CD4-positive, alpha-beta T cell treated with Interferon gamma for 1 hour (primary cell): ENCODE measurements at places on chromosomes 13 and 19.

GRCh38 chr19:27777726-27778125, 1435.2 kb downstream of the UQCRFS1 start:
- DNase-seq = no peak

- DNase-seq = no peak
Observed at GRCh38 chr19:23946569-23946968, 31.9 kb downstream of the ZNF726 start.

DNA sequence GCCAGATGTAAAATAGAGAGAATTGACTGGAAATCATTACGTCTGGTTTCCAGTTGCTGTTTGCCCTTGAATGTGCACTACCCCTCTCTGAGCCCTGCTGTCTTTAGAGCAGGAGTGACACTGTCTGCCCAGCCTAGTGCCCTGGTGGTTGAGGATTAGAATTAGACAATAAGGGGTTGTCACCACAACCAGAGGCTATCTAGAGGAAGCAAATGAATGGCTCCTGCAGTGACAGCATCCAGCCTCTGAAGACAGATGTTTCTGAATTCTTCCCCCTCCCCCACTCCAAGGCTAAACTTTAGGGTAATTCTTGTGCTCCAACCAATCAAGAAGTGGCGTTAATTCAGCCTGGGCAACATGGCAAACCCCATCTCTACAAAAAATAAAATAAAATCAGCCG, 2.0 kb downstream of the RAB8A start:
- DNase-seq = no peak

DNA sequence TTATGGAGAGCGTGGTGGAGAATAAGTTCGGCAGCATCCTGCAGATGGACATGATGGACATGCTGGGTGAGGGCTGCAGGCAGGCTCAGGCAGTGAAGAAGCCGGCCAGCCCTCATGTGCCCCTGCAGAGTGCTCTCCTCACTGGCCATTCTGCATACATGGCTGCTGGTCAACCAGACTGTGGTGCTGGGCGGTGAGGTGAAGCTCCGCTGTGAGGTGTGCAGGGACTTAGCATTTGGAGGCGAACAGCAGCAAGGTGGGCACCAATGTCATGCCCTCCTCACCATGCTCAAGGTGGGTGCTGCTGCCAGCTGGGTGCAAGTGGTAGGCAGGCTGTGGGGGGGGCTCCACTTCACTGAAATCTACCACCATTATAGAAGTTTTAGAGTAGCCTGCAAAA, 5.7 kb upstream of the ZNF492 start:
- DNase-seq = no peak

DNA sequence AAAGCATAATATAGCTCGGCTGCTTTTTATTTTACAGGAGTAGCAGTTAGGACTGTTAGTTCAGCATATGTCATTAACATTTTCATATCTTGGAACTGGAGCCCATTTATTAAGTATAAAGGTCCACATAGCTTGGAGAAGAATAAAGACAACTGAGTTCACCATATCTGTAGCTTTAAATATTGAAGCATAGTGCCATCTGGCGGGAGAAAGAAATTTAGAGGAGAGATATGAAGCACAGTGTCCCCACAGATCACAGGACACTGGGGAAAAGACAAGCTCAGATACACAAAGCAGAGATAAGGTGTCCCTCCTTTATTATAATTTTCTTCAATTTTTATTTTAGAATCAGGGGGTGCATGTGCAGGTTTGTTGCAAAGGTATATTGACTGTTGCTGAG, 104.7 kb upstream of the FREM2 start:
- no peak for DNase-seq

DNA sequence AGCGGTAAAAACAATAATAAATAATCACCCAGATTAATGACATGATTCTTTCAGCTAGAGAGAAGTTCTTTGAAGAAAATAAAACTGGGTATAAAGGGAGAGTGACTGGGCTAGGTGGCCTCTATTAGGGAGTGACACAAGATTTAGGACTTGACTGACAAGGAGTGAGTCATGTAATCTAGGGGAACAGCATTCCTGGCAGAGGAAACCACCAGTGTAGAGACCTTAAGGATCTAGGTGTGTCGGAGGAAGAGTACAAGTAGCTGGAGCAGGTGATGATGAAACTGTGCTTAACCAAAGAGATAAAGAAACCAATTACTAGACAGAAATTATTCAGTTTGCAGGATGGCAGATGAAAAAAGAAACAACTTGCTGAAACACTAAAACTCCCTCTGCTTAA, 248.0 kb downstream of the RFC3 start:
- no peak for DNase-seq

DNA sequence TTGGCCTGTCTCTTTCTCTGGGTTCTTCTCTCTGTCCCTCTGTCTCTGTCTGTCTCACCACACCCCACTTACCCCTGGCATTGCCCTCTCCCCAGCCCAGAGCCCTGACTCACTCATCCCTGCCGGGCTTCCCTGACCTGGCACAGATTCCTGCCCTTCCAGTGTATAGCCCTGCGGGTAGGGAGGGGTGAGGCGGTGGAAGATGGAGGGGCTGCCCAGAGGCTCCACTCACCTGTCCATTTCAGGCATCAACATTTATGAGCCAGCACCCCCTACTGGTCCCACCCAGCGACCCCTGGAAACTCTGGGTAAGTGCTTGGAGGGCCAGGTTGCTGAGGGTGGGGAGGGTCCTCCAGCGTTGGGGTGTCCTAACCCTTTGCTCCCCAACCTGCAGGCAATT, 1.0 kb downstream of the NCCRP1 start:
- DNase-seq = no peak

DNA sequence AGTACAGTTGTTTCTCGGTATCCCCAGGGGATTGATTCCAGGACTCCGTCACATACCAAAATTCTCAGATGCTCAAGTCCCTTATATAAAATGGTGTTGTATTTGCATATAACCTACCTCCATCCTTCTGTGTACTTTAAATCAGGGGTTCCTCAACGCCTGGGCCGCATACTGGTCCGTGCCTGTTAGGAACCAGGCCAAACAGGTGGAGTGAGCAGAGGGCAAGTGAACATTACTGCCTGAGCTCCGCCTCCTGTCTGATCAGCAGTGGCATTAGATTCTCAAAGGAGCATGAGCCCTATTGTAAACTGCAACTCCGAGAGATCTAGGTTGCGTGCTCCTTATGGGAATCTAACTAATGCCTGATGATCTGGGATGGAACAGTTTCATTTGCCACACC, 42.2 kb upstream of the KCTD4 start:
- DNase-seq = no peak

DNA sequence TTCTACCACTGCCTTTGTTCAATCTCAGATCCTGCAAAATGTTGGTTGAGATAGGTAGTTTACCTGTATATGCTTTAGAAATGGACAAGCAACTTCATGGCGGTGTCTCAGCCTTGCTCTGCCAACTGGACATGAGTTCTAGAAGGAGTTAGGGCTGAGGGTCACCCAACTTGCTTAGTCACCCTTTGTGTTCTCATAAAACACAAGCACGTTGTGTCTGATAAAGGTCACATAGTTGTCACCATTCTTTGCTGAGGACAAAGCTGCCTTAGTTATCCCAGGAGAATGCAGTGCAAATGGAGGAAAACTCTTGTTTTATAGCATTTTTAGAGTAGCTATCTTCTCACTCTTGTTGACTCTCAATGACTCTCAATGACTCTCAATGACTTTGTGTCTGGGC, 218.4 kb upstream of the TMTC4 start:
- no peak for DNase-seq

GRCh38 chr19:7904074-7905020, 670 bp downstream of the MAP2K7 start:
- peak; percentile 92 for DNase-seq

GRCh38 chr13:39250440-39250839, 212.2 kb downstream of the NHLRC3 start:
- DNase-seq = no peak

- DNase-seq = no peak
Observed at GRCh38 chr13:21901811-21902708, 231.2 kb downstream of the FGF9 start.

DNA sequence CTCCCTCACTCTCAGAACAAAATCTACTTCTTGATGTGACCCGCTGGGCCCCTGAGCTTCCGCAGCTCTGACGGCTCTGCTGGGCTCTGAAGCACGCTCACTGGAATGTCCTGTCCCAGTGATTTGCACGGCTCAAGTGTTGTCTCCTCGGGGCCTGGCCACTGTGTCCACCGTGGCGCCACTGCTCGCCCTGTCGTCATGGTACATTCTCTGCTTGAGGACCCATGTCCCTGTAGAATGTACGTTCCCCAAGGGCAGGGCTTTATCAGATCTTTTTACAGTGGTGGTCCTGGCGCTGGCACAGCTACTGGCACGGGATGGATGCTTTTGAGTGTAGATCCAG, 12.1 kb downstream of the KLHL26 start:
- DNase-seq = no peak

GRCh38 chr19:5036698-5037563, 68.0 kb downstream of the KDM4B start:
- DNase-seq = no peak
